ENCODE measurements at places on chromosomes 13 and 19.

GRCh38 chr19:49549045-49549444 lies 21.2 kb downstream of the RCN3 start:
- DNase-seq = no peak

DNA sequence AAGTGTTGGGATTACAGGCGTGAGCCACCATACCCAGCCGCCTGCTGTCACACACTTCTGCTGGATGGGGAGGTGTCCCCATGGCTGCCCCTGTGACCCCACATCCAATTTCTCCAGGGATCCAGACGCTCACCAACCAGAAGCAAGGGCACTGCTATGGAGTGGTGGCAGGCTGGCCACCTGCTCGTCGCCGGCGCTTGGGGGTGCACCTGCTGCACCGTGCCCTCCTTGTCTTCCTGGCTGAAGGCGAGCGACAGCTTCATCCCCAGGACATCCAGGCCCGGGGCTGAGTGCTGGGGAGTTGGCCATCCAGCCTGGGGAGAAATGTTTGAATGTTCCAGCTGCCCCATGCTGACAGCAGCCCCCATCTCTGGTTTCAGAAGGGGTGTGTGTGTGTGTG lies 4.6 kb downstream of the ANKLE1 start:
- DNase-seq = no peak

DNA sequence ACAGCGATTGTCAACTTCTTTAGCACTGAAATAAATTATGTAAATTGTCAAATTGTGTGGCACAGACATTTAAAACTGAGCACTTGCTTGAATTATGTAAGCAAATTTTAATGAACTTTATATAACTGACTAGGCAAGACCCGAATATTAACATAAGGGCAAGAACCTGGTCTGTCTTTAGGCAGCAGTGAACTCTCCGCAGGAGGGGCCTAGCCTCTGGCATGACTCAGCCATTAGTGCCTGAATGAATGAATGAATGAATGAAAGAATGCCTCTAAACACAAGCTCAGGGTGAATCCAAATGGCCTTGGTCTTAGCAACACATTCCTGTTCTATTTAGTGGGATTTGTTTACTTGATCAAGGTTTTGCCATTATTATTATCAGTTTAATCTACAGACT lies 654.7 kb upstream of the ARGLU1 start:
- no peak for DNase-seq

DNA sequence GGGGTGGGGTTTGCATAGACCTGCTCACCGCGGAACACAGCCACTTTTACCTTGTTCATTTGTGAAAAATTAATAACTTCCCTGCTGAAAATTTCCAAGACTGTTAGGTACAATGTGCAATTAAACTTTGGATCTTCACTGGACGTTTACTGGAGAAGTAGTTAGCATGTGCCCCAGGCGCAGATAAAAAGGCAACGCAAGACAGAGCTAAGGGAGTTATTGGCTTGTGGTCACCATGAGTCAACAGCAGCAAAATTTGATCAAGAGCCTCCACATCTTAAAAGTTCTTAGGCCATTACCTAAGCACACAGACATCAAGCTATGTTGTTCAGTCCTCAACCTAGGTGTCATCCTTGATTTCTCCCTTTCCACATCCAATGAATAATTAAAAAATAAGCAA lies 257.0 kb downstream of the LHFPL6 start:
- DNase-seq = no peak

DNA sequence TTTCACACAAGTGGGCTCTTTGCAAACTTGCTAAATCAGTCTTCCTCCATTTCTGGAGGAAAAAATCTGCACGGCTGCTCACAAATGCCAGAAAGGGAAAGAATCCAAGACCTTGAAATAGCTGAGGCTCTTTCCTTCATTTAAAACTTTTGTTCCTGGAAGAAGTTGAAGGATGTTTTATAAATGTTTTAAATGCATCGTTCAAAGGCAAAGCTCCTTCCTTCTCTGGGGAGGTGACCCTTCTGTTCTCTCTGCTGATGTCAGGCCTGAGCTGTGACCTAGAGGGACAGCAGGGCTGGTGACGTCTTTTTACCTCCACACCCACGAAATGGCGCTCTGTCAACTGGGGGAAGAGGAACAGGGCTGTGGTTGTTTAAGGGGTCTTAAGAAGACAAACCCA lies 376.4 kb upstream of the ZNF507 start:
- DNase-seq = no peak

DNA sequence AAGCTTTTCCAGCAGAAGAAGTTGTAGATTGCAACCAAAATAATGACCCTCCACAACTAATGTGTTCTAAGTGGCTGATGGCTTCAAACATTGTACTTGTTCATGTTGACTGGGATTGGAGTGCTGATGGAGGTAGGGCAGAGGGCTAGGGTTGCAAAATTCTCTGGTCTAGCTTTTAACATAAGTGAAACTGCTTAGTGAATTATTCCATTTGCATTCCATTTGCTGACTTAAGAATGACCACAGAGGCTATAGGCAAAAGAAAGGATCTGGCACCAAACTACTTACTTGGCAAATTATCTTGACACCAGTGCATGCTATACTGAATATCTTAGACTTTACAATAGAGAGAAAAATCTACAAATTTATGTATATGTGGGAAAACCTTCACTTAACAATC lies 287.0 kb downstream of the FGF9 start:
- DNase-seq = no peak

DNA sequence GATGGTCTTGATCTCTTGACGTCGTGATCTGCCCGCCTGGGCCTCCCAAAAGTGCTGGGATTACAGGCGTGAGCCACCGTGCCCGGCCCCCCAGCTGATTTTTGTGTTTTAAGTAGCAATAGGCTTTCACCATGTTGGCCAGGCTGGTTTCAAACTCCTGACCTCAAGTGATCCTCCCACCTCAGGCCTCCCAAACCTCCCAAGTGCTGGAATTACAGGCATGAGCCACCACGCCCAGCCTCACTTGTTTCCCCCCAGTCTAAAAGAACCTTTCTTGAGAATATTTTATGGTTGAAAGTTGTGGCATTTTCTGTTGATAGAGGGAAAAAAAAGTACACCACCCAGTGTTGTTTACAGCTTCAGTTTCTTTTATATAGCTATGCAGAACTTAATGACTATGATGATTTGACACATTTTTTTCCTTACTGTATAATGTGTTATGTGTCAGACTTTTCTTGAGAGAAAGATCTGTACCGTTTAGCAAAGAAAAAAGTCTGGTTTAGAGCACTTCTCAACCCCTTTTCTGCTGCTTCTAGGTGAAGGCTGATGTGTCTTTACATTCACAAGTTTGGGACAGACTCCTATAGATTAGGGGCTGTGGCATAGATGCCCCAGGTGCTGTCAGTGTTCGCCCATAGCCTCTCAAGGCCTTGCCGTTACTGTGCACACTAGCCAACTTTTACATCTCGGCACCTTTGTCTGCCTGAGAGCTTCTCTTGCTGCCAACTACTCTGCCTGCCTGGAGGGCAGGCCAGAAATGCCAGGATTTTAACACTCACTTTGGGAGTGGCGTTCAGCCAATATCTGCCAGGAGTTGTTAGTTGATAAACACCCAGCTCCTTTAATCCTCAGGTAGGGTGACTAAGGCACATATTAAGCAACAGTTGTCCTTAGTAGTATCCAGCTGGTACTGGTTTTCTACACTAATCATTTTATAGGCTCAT lies 33.0 kb downstream of the KCTD4 start:
- no peak for DNase-seq

DNA sequence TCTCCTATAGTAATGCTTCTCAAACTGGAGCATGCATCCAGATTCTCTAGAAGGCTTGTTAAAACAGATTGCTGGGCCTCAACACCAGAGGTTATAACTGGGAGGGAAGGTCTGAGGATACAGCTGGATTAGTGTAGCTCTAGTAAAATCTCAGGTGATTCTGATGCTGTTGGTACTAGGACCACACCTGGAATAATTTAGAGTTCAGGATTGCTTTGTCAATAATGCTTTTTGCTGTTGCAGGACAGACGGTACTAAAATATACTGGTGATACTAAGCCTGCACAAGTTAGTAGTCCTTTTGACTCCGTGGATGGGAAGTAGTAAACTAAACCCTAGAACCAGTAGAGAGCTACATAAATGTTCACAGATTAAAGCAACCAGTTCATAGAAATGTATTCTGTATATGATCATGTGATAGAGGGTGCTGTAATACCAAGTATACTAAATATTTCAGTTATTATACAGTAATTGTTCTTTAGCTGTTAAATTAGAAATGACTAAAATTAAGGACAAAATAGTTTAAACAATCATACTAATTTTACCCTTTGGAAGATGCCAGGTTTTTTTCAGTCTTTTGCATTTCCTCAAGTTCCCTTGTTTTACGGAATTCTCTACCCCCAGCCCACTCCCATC lies 258.2 kb upstream of the STARD13 start:
- peak; percentile 18 for DNase-seq

DNA sequence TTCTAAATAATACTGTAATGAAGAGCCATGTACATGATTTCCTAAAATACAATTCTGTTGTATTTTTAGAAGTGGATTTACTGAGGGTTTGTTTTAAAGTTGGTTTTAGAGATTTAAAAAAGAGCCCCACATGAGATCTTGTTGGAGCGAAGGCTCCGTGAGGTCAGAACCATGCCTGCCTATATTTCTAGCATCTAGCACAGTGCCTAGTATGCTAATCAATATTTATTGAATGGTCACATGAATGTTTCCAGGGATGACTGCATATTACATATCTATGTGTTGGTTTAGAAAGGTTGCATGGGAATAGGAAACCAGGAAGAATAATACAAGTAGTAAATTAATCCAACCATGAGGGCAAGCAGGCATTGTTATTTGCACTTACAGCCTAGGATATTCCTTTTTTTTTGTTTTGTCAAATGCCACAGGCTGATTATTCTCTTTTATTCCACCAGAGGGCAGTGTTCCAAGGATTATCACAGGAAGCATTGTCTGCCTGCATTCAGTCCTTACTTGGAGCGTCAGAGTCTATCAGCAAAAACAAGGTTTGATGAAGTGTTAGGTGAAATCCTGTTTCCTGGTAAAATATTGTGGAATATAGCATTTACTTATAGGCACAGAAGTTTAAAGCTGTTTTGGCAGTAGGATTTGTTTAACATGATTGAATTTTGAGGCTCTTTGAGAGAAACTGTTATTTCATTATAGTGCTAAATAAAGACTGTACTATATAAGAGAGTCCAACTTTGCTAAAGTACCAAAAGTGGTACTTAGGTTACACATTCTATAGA lies 46.8 kb downstream of the COG3 start:
- peak; percentile 74 for DNase-seq

DNA sequence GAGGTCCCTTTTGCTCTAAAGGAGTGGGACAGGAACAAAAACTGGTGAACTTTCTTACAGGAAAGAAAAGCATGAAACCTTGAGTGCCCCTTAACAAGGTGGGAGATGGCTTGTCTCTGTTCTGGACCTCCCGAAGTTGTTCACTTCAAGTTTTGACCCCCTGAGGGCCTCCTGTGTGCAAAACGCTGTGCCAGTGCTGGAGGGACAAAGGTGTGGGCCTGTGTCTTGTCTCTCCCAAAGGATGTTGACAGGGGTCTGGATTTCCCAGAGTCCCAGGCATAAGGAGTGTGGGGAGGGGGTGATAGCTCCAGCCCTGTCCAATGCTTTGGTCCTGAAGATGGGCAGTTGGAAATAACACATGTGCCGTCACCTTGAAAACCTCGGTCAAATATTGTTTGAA lies 6.5 kb downstream of the ZNF536 start:
- no peak for DNase-seq

DNA sequence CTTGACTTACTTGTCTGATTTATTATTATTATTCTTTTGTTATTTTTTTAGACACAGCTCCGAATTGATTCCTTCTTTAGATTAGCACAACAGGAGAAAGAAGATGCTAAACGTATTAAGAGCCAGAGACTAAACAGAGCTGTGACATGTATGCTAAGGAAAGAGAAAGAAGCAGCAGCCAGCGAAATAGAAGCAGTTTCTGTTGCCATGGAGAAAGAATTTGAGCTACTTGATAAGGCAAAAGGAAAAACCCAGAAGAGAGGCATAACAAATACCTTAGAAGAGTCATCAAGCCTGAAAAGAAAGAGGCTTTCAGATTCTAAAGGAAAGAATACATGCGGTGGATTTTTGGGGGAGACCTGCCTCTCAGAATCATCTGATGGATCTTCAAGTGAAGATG lies 29.4 kb downstream of the ERCC5 start:
- no peak for DNase-seq

GRCh38 chr19:55633861-55634260 lies 6.9 kb upstream of the ZNF580 start:
- DNase-seq = no peak

DNA sequence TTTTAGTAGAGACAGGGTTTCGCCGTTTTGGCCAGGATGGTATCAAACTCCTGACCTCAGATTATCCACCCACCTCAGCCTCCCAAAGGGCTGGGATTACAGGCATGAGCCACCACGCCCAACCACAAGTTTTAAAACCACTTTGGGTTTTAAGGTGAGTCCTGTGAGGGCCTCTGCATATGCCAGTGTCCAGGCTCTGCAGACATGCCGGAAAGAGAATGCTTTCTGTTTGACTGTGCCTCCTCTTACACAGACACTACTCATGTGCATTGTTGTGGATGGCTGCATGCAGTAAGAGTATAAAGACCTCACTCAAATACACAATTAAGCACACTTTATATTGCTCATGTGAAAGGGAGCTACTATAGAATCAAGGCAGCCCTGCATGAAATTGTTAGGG lies 20.8 kb upstream of the SLC25A30 start:
- DNase-seq = peak; percentile 48

DNA sequence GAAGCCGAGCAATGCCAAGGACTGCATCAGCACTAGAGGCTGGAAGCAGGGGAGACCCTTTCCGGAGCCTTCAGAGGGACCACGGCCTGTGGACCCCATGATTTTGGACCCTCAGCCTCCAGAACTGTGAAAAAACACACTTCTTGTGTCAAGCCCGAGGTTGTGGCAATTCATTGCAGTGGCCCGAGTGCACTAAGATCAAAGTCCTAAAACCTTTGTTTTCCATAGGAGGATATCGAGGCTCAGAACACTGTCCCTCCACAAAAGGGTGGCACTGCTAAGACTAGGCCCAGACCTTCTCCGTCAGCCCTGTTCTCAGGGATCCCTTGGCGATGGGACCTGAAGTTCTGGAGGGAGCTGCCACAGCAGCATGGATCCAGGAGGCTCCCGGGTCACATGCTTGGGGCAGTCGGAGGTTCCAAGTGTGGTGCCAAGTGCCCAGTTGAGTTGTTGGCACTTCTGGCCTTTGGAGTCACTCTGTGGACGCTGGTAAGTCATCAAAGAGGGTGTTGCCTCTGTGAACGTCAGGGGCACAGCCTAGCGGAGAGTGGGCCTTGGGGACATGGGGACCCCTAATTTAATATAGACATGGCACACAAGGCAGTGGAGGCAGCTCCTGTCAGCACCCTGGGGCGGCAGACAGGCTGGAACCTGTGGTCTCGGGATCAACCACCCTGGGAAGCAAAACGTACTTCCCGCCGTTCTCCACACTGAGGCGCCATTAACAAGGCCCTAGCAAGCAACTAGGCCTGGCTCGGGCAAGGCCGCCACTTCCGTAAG lies 199.2 kb downstream of the COL4A1 start:
- DNase-seq = no peak

DNA sequence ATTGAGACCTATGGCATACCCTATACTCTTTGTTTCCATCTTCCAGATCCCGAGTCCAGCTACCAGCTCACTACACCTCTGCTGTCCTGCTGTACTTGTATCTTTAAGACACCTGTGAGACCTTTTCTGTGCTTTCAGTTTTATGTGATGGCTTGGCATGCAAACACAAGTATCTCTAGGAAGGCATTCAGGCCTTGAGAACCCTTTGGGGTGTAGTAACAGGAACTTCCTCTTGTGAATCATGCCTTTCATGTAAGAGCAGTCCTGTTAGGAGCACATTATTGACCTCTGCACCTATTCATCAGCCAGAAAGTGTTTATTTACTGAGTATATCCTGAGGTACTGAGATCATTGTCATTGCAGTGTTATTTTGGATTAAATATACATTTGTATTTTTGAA lies 87.0 kb upstream of the HTR2A start:
- no peak for DNase-seq

GRCh38 chr19:8310342-8311055 lies 2.3 kb upstream of the CD320 start:
- DNase-seq = no peak

All from activated CD4-positive, alpha-beta T cell treated with anti-CD3 and anti-CD28 coated beads, Interleukin-2, Interleukin-6, amounts not matched to agents 100 ng/mL and 50 ng/mL, durations not matched to agents 16 hours and 8 hours (primary cell).